Natural killer cell (primary cell): ENCODE measurements at places on chromosomes 16 and 17.

- no peak for DNase-seq
These were observed 144.3 kb upstream of the TNRC6C start for GRCh38 chr17:77814091-77814772.

DNA sequence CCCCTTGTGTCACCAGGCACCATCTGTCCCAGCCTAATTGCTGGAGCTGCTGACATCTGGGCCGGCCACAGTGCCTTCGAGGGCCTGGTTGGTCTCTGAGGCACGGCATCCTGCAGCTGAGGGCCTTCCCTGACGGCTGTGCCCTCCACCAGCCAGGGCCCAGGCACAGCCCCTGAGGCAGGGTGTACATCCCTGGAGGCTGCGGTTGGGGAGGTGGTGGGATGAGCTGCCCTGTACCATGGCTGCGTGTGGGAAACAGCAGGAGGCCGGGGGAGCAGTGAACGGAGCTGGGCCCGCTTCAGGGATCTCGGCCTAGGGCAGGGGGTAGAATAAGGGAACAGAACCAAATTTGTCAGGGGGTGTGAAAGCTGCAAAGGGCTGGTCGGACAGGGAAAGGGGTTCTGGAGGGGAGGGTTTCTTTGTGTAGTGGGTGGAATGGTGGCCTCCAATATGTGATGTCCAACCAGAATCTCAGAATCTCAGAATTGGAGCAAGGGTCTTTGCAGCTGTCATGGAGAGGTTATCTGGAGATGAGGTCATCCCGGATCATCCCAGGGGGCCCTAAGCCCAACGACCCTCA lies 10.0 kb upstream of the SLC38A10 start:
- DNase-seq, result no peak

- DNase-seq, result no peak
These were observed 30.7 kb upstream of the SOX9 start for GRCh38 chr17:72090108-72090507.

- peak; percentile 21 for DNase-seq
These were observed 3.0 kb upstream of the CD68 start for GRCh38 chr17:7576432-7576937.

- DNase-seq, result no peak
These were observed 254.4 kb downstream of the C16orf95 start for GRCh38 chr16:87062569-87063442.

DNA sequence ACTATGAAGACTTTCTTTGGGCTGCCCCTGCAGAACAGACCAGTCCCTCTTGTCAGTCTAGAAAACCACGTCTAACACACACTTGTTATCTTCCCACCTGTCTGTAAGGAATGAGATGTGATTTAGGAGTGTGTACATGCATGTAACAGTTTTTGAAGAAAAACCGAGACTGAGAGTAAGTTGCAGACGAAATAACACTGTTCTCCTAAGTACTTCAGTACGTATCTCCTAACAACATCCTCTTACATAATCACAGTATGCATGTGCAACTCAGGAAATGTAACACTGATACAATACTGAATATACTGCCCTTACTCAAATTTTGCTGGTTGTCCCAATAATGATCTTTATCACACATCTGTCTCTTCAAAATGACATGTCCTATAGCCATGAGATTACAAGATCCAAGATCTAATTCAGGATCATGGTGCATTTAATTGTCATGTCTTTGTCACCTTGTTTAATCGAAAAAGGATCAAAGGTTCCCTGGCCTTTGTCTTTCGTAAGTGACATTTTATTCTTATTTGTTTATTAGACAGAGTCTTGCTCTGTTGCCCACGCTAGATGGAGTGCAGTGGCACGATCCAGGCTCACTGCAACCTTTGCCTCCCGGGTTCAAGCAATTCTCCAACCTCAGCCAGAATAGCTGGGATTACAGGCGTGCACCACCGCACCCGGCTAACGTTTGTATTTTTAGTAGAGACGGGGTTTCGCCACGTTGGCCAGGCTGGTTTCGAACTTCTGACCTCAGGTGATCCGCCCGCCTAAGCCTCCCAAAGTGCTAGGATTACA lies 25.6 kb downstream of the CREBBP start:
- DNase-seq, result no peak

- DNase-seq, result no peak
These were observed 913 bp downstream of the SLC13A5 start for GRCh38 chr17:6712058-6712853.

DNA sequence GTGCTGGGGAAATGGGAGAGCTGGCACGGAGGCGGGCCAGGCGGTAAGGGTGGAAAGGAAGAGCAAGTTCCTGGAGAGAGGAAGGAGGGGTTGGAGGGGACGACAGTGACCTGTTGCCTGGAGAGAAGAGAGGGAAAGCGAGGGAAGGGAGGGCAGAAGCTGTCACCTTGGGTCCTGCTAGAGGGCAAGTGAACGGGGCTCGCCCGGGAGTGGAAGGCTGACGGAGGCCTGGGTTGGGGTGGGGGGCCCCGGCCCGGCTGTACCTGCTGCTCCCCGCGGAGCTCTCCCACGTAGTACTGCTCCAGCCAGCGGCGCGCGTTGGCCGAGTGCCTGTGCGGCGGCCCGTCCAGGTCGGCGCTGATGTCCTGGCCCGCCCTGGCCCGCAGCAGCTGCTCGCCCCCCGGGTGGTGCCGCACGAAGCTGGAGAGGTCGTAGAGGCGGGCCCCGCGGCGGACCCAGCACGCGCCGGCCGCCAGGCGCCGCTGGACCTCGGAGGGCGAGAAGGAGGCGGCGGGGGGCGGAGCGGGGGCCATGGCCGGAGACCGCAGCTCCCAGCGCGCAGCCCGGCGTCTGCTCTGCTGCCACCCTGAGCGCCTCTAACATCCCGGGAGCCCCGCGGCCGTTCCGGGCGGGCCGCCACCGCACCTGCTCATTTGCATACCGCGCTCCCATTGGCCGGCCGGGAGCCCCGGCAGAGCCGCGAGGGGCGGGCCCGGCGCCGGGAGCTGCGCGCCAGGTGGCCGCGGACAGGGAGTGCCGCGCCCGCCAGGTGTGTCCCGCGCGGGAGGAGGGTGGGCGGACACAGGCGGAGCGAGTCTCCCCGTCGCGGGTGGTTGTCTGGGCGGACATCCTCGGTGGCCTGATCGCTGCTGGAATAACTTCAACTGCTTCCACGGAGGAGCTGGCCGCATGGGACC lies at the start of gene FA2H:
FA2H (minus strand) TSS at position 598 of the 917 bp plus-strand sequence; CDS start at position 533, 65 bp downstream.
- peak; percentile 74 for DNase-seq

GRCh38 chr17:82042649-82043048 lies 5.2 kb upstream of the DCXR start:
- no peak for DNase-seq

DNA sequence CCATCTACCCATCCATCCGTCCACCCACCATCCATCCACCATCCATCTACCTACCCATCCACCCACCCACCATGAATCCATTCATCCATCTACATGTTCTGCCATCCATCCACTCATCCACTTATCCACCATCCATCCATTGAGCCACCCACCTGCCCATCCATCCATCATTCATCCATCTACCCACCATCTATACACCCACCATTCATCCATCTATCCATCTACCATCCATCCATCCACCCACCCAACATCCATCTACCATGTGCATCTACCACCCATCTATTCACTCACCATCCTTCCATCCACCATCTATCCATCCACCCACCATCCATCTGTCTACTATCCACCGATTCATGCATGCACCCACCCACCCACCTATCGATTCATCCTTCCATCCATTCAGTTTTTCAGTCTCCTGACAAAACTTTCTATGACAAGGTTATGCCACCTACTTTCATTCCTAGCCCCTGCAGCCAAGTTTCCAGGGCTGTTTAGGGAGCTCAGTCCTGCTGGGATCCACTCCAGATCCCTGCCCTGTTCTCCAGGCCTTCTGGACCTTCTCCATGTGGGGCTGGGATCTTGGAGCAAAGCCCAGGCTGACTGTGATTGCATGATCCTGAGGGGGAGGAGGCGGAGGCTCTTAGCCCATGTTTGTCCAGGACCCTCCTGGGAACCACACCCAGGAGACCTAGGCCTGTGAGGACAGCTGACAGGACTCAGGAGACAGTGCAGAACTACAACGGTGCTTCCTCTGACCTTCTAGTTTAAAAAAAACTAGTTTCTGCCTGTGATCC lies 27.4 kb downstream of the BCO1 start:
- DNase-seq, result no peak

- DNase-seq, result no peak
These were observed 192.8 kb downstream of the FTO start for GRCh38 chr16:53896722-53897121.

- no peak for DNase-seq
These were observed 37.4 kb upstream of the GNA13 start for GRCh38 chr17:65093930-65094329.

DNA sequence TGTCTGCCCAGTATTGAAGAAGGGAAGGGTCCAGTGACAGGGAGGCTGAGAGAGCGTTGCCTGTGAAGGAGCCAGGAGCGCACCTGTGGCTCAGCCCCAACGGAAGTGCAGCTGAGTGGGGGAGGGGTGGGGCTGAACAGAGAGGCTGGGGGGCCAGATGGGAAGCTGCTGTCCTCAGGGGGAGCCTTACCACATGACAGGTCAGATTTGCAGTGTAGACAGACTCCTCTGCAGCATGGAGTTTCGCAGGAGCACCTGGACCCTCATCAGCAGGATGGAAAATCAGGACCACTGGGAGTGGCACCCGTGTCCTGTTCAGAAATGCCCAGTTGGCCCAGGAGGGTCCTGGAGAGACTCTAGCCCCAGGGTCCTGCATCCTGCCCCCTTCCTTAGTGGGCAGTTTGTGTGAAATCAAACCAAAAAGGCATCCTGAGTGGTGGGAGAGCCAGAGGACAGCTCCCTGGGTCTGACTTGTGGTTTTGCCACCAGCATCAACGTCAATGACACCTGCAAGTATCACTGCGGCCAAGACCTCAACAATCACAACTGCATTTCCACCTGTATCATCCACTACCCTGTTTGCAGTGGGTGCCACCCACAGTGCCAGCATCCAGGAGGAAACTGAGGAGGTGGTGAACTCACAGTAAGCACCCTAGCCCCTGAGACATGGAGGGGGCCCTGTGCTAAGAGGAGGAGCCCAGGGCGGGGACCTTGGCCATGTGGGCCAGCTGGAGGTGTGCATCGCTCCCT lies 7.8 kb downstream of the CD300A start:
- peak; percentile 72 for DNase-seq

DNA sequence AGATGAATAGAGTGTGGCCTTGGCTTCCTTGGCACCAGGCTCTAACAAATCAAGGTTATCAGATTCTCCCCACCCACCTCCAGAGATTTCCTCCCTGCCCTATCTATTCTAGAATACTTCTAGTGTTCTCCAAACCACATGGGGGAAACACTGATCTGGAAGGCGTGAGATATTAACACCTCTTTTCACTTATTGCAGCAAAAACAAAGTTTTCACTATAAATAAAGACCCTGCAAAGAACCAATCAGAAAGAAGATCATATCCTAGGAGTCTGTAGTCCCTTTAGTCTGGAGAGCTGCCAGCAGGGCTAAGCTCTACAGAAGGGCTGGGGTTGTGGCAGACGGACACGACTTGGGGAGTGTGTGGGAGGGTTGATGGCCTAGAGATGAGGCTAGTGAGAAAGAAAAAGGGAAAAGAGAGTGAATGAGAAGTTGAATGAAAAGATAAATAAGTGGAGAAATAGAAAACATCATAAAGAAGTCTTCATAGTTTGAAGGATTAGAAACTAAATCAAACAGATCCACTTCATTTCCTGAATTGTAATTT lies 8.6 kb upstream of the SKAP1 start:
- DNase-seq, result no peak

- DNase-seq, result no peak
These were observed 214.7 kb downstream of the RPTOR start for GRCh38 chr17:80759377-80759673.

DNA sequence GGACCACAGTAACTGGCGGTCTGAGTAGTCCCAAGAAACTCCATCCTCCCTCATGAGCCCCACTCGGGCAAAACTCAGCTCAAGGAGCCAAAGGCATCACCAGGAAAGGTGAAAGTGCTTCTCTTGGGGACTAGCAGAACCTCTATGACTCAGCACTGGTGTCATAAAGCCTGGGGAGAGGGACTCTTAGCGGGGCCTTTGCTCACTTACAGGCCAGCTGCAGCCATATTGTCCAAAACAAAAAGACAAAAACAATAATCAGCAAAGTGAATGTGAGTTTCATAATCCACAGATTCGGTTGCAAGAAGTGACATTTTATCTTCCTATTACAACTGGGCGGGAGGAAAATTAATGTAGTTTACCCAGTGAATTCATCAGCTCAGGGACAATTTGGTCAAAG lies at the start of gene TEKT5:
TEKT5 (minus strand) TSS at position 101 of the 400 bp plus-strand sequence; CDS start at position 44, 57 bp downstream.
- no peak for DNase-seq

DNA sequence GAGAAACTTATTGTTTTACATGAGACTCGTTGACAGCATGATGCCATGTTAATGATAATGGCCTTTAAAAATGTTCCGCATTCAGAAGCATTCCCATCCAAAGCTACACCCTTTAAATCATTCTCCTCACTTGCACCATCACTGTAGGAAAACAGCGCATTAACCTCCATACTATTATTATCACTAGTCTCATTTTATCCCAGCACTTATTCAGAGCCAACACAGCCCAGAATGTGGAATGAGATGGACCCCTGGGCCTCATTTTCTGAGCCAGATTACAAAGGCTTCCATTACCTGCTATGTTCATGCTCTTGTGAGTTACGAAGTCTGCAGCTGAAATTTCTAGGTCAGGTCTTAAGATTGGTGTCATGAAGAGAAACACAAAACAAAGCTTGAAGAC lies 159.4 kb downstream of the HS3ST3A1 start:
- no peak for DNase-seq

DNA sequence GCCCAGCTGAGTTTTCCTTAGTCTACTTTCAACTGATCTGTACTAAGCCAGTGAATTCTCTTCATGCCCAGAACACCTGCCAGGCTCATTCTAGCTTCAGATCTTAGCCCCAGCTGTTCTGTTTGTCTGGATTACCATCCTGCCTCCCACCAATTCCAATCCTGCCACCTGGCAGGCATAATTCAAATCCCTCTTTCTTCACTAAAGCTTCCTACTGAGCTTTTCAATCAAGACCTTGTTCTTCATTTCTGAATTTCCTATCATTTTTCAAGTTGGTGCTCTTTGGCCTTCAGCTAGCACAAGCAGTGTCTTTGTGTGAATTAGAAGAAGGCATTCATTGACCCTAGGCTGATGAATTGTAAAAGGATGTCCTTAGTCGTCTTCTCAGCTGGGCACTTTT lies 357.6 kb downstream of the UTP18 start:
- DNase-seq, result no peak

DNA sequence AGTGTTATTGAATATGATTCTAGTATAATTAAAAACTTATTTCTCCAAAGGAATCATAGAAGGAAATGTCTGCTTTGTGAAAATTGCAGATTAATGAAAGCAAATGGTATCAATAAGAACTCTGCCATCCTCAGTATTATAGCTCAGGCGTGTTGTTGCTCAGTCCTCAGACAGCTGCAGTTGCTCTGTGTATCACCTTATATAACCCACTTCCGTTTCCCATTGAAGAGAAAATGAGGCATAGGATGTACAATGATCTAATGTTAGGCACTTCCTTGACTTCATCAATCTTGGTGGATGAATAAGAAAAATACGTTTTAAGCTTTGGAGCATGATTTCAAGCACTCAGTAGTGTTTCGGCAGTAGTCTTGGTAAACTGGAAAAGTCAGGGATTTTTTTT lies 14.1 kb downstream of the MFSD11 start:
- no peak for DNase-seq

- no peak for DNase-seq
These were observed 19.4 kb downstream of the UTS2R start for GRCh38 chr17:82390860-82391435.

- no peak for DNase-seq
These were observed 103.9 kb upstream of the ZNF750 start for GRCh38 chr17:82943751-82944150.

GRCh38 chr17:34499576-34499975 lies 79.8 kb upstream of the TMEM132E start:
- peak; percentile 18 for DNase-seq
